Smooth muscle cell of bladder (primary cell): ENCODE measurements at places on chromosomes 12 and 14. TPM values are rescaled to one million over a fixed set of nuclear protein-coding genes. Genes with fewer than 3 reads are reported as not detected.

GARIN6 gene
- total RNA-seq = not detected in 2 replicates

PRKD1 gene
- 12.4 and 18.4 TPM in 2 replicates for total RNA-seq

ABHD4 gene
- 12.4 and 15.7 TPM in 2 replicates for total RNA-seq

LYZ gene
- total RNA-seq = 0.09 TPM in 1 of 2 replicates, not detected in the other

KRT78 gene
- not detected in 2 replicates for total RNA-seq

SPX gene
- total RNA-seq = under 0.01 and 0.18 TPM in 2 replicates

NPAS3 gene
- 0.28 and 0.83 TPM in 2 replicates for total RNA-seq

TEX52 gene
- not detected in 2 replicates for total RNA-seq

CLEC2D gene
- total RNA-seq = 1.4 and 1.8 TPM in 2 replicates

FGF23 gene
- total RNA-seq = not detected in 2 replicates

INHBC gene
- not detected in 2 replicates for total RNA-seq

TNFRSF1A gene
- total RNA-seq = 99.0 and 112 TPM in 2 replicates

PAPLN gene
- total RNA-seq = 1.8 and 2.4 TPM in 2 replicates

MAP1LC3B2 gene
- 0.14 and 0.28 TPM in 2 replicates for total RNA-seq

RNF212B gene
- total RNA-seq = not detected in 2 replicates

STAB2 gene
- not detected in 2 replicates for total RNA-seq

KRT71 gene
- not detected in 2 replicates for total RNA-seq

BCAT1 gene
- total RNA-seq = 136 and 189 TPM in 2 replicates

ITGB7 gene
- 0.14 and 0.37 TPM in 2 replicates for total RNA-seq

MYF6 gene
- not detected in 2 replicates for total RNA-seq

ALDH1L2 gene
- 44.7 and 44.8 TPM in 2 replicates for total RNA-seq

PHETA1 gene
- 2.8 and 4.6 TPM in 2 replicates for total RNA-seq

DIO2 gene
- 2.4 and 14.1 TPM in 2 replicates for total RNA-seq

KIF21A gene
- 3.6 and 7.7 TPM in 2 replicates for total RNA-seq

AVPR1A gene
- total RNA-seq = under 0.01 and 0.18 TPM in 2 replicates

CHD8 gene
- 36.0 and 39.1 TPM in 2 replicates for total RNA-seq

TGM1 gene
- 0.71 and 1.6 TPM in 2 replicates for total RNA-seq

RBM19 gene
- 13.7 and 16.8 TPM in 2 replicates for total RNA-seq

RPL36AL gene
- total RNA-seq = 441 and 446 TPM in 2 replicates

SLC17A8 gene
- total RNA-seq = not detected in 2 replicates
